ENCODE measurements at places on chromosomes 5 and 9.

- peak; percentile 14 for DNase-seq
Observed at GRCh38 chr9:99274495-99274894, 52.4 kb downstream of the SEC61B start.

DNA sequence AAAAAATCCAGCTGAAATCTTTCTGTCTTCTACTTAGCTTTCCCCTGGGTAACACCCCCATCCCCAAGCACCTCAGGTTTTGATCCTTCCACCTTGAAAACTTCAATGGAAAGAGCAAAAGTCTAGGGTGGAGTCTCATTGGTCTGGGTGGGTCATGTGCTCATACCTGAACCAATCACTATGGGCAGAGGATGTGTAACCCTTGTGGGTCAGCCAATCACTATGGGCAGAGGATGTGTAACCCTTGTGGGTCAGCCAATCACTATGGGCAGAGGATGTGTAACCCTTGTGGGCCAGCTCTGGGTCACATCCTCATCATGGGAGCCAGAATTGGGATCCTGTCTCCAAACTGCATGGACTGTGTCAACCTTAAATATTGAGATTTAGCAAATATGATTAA, 18.5 kb downstream of the NAIF1 start:
- peak; percentile 31 for DNase-seq

DNA sequence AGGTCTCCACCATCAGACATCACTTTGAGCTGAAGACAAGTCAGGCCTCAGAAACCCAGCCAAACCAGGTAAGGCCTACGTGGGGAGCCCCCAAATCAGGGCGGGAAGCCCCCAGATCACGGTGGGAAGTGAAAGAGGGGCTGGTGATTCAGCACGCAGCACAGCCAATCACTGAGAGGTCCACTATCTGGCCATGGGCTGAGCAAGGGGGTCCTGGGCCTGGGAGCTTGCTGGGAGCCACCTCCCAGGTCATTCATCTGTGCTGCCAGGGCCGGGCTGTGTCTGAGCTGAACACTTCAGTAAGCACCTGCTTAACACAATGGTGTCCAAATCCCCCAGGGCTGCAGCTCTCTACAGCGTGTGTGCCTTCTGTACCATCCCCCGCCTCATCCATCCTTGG, 15.5 kb downstream of the MED10 start:
- no peak for DNase-seq

- no peak for DNase-seq
Observed at GRCh38 chr9:2059274-2059929, 44.3 kb downstream of the SMARCA2 start.

DNA sequence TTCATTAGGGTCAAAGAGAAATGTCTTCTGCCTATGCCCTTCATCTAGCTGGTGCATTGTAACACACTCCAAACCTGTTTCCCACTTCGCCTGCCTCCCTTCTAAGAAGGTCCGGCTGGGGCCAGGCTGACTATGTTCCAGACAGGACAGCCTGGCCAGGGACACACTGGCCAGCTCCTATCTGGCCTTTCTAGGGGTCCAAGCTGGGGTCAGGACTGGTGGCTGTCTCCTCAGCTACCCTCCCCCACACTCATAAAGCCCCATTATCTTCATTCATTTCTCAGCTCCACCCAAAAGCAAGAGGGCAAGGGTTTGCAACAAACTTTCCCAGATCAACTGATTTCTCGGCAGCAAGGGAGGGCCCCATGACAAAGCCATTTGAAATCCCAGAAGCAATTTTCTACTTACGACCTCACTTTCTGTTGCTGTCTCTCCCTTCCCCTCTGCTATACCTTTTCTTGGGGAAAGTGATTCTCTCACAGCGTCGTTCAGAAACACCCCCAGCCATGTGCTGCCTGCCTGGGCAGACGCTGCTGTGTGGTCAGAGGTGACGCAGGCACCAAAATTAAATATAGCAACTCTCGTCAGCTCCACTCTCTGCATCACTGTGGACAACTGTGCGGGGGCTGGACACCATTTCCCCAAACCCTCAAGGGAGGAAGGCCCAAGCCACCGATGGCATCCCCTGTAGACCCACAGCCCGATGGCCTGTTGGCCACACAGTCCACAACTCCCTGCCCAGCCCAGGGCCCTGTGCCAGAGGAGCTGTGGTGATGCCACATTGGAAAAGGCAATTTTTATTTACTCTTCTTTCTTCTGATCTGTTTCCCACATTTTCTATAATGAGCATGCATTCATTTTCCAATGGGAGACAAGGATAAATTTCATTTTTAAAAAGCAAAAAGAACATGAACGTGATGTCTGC, 6.1 kb downstream of the IL13 start:
- DNase-seq: peak; percentile 92

DNA sequence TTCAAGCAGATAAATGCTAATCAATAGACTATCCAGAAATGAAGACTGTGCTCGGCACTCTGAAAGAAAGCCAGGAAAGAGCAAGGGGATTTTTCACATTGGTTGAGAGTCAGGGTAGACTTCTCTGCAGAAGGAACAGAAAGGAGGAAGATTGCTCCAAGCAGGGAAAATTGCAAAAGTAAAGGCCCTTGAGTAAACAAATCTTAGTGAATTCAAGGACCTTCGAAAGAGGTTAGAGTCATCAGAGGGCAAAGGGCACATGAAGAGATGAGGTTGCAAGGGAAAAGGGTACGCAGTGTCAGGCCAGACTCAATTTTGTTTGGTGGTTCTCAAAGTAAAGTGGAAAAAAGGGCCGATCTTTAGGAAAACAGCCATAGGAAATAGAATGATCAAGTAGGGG, 157.6 kb upstream of the RAI14 start:
- no peak for DNase-seq

- DNase-seq: no peak
Observed at GRCh38 chr9:124511891-124512805, 4.9 kb upstream of the NR5A1 start.

- DNase-seq: no peak
Observed at GRCh38 chr5:24347158-24347557, 297.6 kb downstream of the CDH10 start.

DNA sequence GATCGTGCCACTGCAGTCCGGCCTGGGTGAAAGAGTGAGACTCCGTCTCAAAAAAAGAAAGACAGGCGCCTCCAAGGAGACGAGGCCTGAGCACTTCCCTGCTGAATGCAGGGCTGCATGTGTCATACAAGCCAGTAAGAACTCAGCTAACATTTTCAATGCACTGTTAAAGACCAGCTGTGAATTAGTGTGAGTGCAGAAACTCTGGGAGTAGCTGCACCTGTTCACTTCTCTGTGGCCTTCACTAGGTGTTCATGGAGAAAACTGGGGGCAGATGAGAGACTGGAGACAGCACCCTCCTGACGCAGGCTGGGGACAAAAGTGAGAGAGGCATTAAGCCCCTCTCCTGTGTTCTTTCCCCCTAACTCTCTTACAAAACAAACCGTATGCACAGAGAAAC, 41.8 kb downstream of the FBXO10 start:
- DNase-seq: no peak

DNA sequence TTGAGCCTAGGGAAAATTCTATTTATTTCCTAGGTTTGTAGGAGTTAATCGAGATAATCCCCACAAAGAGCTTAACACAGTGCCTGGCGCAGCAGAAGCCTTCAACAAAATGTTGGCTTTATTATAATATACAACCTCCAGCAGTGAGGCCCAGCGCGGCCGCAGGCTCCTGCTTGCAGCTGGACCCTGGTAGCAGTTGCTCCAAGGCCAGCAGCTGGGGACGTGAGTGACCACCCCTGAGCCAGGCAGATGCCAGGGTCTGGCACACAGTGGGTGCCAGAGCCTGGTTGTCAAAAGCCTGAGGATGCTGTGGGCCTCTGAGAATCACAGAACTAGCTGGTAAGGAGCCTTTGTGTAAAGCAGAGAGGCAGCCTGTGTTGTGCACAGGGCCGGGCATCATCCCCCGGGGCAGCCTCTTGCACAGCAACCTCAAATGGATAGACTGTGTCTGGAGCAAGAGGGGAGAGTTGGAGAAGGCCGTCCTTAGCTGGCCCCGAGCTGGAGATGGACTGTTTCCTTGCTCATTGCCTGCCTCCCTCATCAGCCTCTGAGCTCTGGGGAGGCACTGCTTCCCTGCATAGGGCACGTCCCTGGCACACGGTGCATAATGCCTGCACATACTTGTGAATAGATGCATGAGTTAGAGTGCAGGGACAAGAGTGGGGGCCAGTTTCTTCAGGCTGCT, 17.3 kb downstream of the CSF1R start:
- no peak for DNase-seq

GRCh38 chr9:101114317-101114716, 85.8 kb downstream of the PLPPR1 start:
- no peak for DNase-seq

- no peak for DNase-seq
Observed at GRCh38 chr9:95140821-95141220, 176.7 kb downstream of the FANCC start.

DNA sequence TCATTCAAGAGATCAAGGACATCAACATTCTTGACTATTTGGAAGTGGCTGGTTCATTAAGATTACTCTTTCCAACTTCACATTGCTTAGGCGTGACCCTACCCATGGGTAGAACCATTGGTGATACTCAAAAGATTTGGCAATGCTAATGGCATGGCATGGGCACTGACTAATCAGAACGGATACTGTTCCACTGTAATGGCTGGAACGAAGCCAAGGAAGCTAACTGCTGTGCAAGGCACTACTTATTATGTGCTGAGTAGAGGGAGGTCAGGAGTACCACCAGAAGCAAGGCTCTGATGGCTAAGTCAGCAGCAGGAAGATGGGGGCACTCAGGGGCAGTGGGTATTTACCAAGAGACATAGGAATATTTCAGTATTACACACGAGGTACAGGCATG, 31.9 kb downstream of the GNA14 start:
- no peak for DNase-seq

DNA sequence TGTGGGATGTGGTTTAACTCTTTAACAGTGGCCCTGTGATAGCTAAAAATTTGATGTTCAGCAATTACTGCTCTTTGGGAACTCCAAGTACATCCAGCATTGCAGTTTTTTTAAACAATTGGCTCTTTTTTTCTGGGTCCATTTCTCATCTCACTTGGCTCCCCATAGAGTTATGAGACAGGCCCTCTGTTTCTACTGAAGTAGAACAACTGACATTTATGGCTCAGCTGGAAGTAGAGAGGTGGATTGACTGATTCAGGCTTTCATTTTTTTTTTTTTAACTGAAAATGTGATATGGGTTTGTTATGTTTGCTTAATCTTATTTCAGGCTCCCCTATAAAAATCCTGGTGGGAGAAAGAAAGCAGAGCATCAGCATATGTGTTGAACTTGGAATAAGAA, 96.6 kb upstream of the CD180 start:
- no peak for DNase-seq

DNA sequence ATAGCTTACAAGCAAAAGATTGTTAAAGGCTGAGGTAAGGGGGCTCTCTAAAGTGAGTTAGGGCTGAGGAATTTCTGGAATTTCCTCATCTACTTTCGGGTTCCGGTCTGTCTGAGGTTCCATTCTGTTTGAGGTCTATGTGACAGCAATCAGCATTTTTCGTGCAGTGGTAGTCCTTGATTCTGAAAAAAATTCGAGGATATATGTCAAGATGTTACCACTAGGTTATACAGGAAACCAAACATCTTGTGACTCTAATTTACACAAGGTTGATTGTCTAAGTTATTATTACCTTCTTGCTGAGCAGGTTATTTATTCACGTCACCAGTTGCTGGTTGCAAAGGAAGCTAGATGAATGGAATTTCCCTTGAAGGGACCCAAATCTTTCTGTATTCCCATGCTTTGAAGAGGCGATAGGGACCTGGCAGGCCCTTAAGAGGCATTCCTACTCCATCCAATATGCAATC, 35.2 kb downstream of the RLN2 start:
- no peak for DNase-seq

GRCh38 chr9:133449760-133450159, 10.0 kb upstream of the CACFD1 start:
- no peak for DNase-seq

DNA sequence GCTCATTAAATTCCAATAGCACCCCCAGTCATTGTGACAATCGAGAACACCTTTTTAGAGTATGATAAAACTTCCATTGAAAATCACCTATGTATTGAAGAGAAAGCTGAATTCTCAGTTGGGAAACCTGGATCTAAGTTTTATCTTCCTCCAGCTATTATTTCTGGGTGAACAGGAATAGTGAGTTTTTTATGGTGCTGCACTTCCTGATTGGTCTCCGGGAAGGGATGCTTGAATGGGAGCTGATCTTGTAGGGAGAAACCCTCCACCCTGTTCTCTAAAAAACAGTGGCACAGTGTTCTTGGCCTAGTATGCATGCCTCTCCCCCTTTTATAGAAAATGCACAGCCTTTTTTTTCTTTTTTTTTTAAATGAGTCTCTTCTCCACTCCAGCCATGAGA, 112.2 kb downstream of the ACTBL2 start:
- DNase-seq: no peak

DNA sequence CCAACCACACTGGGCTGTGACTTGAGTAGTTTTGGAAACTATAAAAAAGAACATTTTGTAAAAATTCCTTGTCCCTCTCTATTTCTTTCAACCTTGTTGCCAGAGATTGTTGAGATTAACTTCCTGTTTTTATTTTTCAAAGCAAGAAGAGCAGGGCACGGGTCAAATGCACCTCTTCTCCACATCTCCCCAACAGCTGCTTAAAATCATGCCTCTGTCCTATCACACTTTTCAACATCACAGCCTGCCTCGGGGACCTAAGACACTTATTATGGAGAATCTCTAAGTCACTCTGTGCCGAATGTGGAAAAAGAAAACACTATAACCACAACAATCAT, 280.3 kb upstream of the TNC start:
- DNase-seq: no peak

DNA sequence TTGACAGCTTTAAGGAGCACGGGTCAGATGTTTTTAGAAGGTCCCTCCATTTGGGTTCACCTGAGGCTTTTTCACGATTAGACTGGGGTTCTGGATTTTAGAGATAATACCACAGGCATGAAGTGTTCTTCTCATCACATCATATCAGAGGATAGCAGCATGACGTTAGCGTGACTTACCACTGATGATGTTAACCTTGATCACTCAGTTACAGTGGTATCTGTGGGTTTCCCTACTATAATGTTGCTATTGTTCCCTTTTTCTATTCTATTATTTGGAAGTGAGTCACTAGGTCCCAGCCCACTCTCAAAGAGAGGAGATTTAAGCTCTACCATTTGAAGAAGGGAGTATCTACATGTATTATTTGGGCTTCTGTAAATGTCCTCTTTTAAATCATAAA, 300.0 kb downstream of the MAST4 start:
- no peak for DNase-seq

- no peak for DNase-seq
Observed at GRCh38 chr5:53994148-53994547, 316.2 kb downstream of the ARL15 start.
